ENCODE measurements at places on chromosomes 13 and 19.

DNA sequence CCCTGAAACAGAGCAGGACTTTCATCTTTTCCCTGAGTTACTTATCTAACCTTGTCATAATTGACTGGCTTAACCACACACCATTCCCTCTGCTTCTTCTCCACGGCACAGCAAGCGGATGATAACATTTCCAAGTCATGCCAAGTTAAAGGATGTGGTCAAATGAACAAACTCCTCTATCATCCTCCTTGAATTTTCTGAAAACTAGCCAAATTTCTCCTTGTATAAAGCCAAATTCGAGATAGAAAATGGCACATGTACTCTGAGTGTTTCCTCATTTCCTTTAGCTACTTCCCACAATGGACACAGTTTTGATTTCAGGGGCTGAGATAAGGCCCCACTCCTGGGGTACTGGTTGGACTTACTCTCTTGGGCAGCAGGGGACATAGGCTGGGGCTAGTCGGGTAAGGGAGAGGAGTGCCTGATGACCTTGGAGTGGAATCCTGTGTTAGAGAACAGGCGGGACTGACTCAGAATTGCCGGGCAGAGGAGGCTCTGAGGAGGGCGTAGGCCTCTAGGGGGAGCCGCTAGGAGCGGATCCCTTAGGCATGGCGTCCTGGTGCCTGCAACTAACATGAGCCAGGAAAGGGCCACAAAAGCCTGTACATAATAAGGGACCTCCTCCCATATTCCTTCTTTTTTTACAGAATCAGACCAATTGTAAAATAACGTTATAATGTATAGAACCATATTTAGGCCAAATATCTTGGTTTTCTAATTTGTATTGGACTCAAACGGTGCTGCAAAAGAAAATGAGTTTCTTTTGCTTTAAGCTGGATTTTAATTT is 20.3 kb upstream of the TMTC4 start:
- DNase-seq: no peak

DNA sequence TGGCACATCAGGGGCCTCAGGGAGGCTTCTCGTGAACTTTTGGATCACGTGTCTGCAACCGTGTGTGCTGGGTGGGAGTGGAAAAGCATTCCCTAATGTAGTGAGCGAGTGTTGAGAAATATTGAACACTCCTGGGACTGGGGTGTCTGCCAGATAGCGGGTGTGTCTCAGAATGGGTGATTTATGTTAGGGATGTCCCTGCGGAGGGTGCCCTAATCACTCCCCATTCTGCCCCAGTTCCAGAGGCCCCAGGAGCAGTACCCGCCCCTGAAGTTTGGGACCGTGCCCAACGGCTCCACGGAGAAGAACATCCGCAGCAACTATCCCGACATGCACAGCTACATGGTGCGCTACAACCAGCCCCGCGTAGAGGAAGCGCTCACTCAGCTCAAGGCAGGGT is 24.2 kb upstream of the GRWD1 start:
- DNase-seq: no peak

DNA sequence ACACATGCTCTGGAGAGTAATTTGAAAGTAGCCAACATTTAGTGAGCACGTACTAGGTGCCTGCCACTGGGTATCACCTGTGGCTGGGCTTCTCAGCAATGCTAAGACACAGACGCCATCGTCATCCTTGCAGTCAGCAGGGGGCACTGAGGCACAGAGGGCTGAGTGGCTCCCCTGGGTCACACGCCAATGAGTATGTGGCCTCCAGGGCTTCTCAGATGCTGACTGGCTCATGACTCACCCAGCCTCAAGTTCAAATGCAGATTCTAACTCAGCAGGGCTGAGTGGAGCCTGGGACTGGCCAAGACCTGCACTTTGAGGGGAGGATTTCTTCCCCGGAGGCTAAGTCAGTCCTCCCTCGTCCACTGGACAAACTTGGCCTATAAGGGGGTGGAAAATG is 115.1 kb upstream of the CACNA1A start:
- DNase-seq: no peak

- DNase-seq: no peak
These were observed 58.1 kb upstream of the KLF2 start for GRCh38 chr19:16266586-16266942.

GRCh38 chr19:55228403-55229031 is at the start of gene TMEM86B:
Gene TMEM86B, minus strand, starts transcription at chr19:55228763. Its CDS starts 22 bp downstream, at chr19:55228741.
- DNase-seq: no peak

DNA sequence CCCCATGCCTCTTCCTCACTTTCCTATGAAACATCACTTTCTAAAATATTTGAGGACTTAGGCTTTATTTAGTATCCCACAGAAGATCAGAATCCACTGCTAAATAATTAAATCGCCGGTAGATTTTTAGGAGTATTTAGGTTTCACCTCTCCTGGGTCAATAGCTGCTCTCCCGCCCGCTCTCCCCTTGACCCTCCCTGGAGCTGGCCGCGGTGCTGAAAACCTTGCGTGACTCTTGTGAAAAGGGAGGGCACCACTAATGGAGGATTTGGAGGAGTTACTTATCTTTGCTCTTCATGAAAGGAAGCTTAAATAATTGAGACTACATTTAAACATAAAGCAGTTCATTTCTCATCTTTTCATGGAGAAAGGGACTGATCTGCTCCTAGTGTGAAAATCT is 14.1 kb downstream of the POU4F1 start:
- no peak for DNase-seq

DNA sequence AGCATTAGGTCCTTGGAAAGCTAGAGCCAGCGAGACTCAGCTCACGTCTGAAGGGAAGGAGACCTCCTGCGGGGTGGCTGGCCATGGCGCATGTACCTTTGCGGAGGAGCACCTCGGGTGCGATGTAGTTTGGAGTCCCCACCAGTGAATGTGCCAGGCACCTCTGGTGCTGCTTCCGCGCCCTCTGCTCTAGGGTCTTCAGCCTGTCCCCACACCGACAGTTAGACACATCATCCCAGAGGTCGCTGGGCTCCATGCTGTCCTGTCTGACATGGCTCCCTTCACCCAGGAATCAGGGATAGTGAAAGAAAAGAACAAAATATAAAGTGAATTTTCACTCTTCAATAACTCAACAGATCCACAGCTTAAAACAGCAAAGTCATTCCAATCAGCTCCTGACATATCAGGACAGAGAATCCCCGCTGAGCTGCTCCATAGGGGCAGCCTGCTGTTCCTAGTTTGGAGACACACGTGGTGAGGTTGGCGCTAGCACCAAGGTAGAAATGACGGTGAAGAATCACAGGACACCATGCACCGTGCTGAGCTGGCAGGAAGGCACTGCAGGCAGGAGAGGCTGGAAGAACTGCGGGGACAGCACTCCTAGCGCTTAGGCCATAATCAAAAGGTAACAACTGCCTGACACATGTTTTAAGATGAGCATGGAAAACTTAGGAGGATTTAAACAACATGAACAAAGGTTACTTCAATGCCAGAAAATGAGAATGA is 79.0 kb upstream of the XPO4 start:
- no peak for DNase-seq
